Uterine smooth muscle cell (primary cell): ENCODE measurements at places on chromosomes 5 and 9. TPM values are rescaled to one million over a fixed set of nuclear protein-coding genes. Genes with fewer than 3 reads are reported as not detected.

Gene SAXO1
- total RNA-seq, result under 0.01 TPM in 1 of 2 replicates, not detected in the other

Gene COL5A1
- total RNA-seq, result 56.0 and 238 TPM in 2 replicates

Gene DMRTA1
- total RNA-seq, result 1.00 and 1.5 TPM in 2 replicates

Gene SARDH
- total RNA-seq, result 4.2 and 13.7 TPM in 2 replicates

Gene LHX3
- total RNA-seq, result under 0.01 TPM in 1 of 2 replicates, not detected in the other

Gene GMCL2
- total RNA-seq, result not detected in 2 replicates

Gene FANCC
- 3.0 and 8.6 TPM in 2 replicates for total RNA-seq

Gene SPTLC1
- total RNA-seq, result 97.1 and 116 TPM in 2 replicates

Gene IFNK
- 0.12 TPM in 1 of 2 replicates, not detected in the other for total RNA-seq

Gene PTPRD
- 8.9 and 13.2 TPM in 2 replicates for total RNA-seq

Gene FYB1
- 0.12 and 0.22 TPM in 2 replicates for total RNA-seq

Gene SPATA31E1
- under 0.01 TPM in 1 of 2 replicates, not detected in the other for total RNA-seq

Gene COL27A1
- 7.6 and 9.1 TPM in 2 replicates for total RNA-seq

Gene POLE3
- 27.5 and 64.3 TPM in 2 replicates for total RNA-seq

Gene C1QTNF2
- total RNA-seq, result 1.1 and 2.0 TPM in 2 replicates

Gene TMEM171
- 0.62 and 3.0 TPM in 2 replicates for total RNA-seq

Gene CBY3
- 0.50 TPM in 1 of 2 replicates, not detected in the other for total RNA-seq

Gene CCL28
- total RNA-seq, result 1.5 and 3.9 TPM in 2 replicates

Gene C9
- 0.55 and 1.1 TPM in 2 replicates for total RNA-seq

Gene STKLD1
- total RNA-seq, result 0.77 and 1.1 TPM in 2 replicates

Gene DBH
- not detected in 2 replicates for total RNA-seq

Gene RANBP17
- 12.3 and 14.4 TPM in 2 replicates for total RNA-seq

Gene ENHO
- not detected in 2 replicates for total RNA-seq

Gene ZNF462
- 14.7 and 16.6 TPM in 2 replicates for total RNA-seq

Gene DOCK2
- total RNA-seq, result 3.0 and 3.4 TPM in 2 replicates

Gene IGFBPL1
- total RNA-seq, result 0.12 TPM in 1 of 2 replicates, not detected in the other

Gene ESM1
- 84.6 and 212 TPM in 2 replicates for total RNA-seq
